CD4-positive, alpha-beta T cell treated with Interleukin-6 at 100 ng/mL for 8 hours (primary cell): ENCODE measurements at places on chromosomes 7 and 10.
A peak's percentile ranks its signal among the peaks of the same experiment; 100 is the strongest.

DNA sequence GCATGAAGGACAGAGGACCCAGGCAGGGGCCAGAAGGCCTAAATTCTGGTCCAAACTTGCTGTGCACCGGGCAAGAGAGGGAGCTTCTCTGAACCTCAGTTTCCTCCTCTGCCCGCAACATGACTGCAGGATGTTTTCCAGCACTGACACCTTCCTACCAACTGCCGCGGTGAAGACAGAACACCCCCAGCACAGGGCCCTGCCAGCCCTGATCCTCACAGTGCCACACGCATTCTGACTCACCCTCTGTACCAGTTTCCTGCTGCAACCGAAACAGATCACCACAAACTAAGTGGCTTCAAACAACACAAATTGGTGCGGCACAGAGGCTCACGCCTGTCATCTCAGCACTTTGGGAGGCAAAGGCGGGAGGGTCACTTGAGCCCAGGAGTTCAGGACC is 18.1 kb downstream of the MAD1L1 start:
- peak; percentile 22 for DNase-seq

DNA sequence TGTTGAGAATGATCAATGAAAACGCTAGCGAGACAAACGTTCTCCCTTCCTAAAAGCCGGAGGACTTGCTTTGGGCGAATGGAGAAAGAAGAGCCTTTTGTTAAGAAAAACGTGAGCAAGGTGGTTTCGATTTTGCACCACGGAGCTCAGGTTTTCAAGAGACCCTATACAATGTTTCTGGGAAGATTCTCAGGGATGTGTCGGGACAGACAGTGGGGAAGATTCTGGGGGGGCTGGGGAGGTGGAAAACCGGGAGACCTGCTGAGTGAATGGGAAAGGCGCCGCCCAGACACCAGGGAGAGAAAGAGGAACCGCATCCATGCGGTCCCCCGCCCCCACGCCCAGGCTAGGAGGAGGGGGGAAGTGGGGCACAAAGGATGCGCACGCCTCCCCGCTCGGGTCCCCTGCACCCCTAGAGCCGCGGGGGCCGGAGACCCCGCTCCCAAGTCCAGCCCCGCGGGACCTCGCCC is 745 bp downstream of the YWHAG start:
- DNase-seq = peak; percentile 30

DNA sequence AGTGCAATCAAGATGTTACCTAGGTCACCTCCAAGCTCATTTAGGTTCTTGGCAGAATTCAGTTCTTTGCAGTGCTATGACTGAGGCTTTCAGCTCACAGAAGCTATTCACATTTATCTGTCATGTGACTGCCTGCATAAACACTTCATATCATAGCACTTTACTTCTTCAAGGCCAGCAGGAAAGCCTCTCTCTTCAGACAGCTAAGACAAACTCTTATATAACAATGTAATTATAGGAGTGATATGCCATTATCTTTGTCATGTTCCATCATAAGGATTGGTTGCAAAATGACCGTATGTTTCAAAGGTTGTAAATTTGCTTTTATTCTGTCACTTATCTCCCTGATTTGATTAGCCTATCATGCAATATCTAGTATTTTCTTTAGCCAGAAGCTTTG is 78.8 kb upstream of the TMEM196 start:
- no peak for DNase-seq

- DNase-seq = peak; percentile 9
Observed at GRCh38 chr7:30352169-30352568, 67.8 kb downstream of the ZNRF2 start.

DNA sequence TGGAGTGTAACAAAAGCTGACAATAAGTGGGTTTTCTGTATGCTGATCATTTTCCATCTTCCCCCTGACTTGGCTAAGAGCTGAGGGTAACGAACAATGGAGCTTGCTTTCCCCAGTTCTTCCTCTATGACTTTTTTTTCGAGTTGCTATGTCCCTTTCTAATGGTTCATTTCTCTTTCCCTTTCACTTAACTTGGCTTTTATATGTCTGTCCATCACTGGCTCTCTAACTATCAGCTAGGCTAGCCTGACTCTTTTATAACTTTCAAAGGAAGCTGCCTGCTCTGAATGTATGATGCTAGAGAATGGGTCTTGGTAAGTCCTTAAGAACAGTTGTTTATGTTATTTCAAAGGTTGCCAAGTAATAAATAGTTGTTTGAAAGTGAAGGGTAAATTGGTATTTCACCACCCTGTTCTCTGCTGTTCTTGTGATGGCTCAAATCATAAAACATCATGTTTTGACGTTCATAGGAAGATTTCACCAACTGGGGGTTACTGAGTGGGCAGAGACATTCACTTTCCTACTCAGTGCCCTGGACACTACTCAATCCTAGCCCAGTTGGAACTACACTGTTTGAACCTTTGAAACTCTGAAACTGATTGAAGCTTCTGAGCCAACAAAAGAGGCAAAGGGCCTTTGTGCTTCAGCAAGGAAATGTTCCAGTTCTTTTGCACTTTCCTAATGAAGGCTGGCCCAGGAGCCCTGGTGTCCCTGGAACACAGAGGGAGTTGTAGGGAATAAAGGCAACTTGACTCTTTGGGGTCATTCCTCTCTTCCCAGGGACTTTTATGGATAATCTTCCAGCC is 85.4 kb upstream of the PHYHIPL start:
- DNase-seq = no peak

DNA sequence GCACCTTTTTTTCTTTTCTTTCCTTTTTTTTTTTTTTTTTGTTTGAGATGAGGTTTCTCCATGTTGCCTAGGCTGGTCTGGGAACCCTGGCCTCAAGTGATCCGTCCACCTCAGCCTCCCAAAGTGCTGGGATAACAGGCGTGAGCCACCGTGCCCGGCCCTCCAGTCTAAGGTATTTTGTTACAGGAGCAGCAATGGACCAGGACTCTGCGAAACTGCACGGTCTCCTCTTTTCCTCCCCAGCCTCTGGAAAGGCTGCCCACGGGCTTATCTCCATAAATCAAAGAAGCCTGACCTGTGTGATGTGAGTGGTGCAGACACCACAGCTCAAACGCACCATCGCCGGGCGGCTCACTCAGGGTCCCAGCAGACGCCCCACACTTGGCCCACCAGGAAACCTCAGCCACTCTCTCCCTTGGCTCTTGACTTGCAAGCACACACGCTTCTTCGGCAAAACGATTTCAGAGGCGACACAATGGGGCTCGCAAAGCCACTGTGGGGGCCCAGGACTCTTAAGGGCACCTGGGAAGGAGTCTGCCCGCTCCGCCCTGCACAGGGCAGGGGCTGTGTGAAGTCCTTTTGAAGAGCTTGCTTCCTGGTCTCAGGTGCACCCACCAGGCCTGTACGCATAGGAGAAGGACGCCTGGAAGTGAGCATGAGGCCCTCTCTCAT is 20.6 kb downstream of the WDR86 start:
- no peak for DNase-seq

GRCh38 chr7:84362360-84362759 is 167.8 kb upstream of the SEMA3A start:
- DNase-seq = no peak

DNA sequence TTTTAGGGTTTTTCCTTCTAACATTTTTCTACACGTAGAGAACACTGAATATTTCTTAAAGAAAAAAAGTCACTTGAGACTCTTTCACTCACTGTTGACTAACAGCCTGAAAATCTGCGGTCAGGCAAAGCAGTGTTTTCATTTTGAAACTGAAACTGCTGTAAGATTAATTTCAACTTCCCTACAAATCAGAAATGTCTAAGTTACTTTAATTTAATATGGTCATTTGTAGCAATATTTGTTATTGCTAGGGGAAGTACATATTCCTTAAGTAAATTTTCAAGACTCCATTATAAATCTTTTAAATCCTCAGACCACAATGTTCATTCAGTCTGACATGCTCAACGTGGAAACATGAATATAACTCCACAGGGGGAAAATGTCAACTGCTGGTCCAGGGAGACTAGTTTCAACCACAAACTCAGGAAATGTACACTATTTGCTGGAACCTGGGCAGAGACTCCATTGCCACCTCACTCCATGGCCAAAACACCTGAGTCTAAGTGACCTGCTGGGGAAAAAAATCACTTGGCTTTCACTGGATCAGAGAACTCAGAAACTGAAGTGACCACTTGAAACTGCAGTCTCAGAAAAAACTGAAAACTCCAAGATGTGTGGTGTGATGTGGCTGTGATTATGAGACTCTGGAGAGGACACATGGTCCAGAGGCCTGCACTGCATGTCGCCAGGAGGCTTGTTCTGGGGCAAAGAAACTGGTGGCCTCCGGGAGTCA is 161.2 kb downstream of the TAX1BP1 start:
- DNase-seq = peak; percentile 25

DNA sequence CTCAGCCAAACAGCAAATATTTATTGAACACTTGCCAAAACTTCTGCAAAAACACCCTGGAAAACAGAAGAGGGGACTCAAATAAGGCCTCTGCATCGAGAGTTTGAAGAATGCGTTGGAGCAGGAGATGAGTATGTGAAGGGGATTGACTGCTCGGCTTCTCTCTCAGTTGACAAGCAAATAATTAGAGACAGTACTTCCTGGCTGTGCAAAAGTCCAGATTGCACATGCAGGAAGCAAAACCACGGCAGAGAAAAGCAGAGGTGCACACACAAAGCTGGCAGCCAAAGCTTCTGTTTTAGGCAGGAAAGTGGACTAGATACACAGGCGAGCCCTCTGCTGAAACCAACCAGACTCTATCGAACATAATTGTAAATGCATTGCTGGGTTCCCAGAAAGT is 343.6 kb upstream of the MGMT start:
- no peak for DNase-seq

GRCh38 chr7:92448205-92448747 is 994 bp downstream of the GATAD1 start:
- DNase-seq = peak; percentile 47

GRCh38 chr10:116470071-116470470 is 42.4 kb downstream of the PNLIPRP3 start:
- DNase-seq = no peak

GRCh38 chr7:108324053-108325038 is 131.9 kb downstream of the NRCAM start:
- DNase-seq = no peak

- DNase-seq = no peak
Observed at GRCh38 chr7:142365410-142365842, 107.6 kb upstream of the PRSS58 start.

GRCh38 chr7:39741942-39742623 is 118.7 kb downstream of the RALA start:
- DNase-seq = peak; percentile 45

DNA sequence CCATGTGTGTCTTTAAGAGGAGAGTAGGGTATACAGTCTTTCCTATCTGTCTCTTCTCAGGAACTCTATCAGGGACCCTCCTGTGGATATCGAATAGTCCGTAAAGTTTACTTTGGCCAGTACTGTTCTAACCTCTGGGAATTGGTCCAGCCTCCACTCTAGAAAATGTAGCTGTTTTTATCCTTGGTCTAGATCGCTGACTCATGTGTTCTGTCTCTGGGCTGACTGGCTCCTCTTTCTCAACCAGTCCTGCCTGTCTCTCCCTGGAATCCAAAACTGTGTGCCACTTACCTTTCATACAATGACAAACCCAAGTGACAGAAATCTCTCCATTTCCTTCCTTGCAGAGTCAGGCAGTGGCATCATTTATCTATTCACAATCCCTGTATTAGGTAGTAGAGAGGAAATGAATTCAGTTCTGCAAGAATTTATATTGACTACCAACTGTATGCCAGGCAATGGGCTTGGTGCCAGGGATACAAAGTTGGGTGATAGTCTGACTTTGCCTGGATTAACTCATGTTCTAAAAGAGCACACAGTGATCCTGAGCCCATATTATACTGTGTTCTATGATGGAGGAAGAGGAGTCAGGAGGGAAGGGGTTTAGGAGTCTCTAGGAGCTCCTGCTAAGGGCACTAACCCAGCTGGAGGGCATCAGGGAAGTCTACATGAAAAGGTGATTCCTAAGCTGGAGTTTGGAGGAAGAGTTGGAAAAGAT is 232.7 kb downstream of the LRMDA start:
- DNase-seq = no peak

DNA sequence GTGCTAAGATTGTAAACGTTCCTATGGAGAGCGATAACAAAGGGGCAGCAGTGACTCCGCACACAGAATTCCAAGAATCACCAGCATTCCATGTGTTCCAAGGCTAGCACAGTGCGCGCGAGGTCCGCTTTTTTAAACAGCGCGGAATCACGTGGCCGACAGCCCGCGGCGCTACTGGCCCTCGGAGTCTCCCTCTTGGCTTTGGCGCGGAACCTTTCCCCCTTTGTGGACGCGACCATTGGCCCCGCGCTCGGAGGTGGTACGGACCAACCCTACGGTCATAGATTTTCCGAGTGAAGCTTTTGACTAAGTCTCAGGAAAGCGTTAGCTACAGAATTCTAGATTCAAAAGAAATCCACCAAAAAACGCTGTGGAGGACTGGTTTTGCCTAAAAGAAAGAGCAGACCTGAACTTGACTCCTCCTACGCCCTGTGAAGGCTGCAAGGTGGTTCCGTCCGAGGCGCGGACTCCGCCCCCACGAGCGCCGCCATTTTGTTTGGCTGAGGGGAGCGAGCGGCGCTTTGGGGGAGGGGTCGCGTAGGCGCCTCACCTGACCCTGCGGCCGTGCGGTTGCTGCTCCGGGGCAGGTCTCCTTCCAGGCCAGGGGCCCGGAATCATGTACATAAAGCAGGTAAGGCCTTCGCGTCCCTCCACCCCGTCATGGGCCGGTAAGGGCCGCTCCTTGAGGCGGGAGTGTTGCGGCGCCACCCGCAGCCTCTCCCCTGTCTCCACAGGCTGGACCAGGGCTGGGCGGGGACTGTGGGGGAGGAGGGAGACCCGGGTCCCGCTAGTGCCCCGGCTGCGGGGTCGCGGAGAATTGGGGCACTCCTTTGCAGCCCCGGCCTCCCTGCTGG is at the start of gene SMC3:
Gene SMC3, plus strand, starts transcription at position 495 of the 854 bp plus-strand sequence. Its CDS starts 122 bp downstream, at position 617.
- DNase-seq = peak; percentile 86
